Omental fat pad (tissue), 4 donors: ENCODE measurements at places on chromosomes 7 and 10. TPM values are rescaled to one million over a fixed set of nuclear protein-coding genes. Genes with fewer than 3 reads are reported as not detected.

DNA sequence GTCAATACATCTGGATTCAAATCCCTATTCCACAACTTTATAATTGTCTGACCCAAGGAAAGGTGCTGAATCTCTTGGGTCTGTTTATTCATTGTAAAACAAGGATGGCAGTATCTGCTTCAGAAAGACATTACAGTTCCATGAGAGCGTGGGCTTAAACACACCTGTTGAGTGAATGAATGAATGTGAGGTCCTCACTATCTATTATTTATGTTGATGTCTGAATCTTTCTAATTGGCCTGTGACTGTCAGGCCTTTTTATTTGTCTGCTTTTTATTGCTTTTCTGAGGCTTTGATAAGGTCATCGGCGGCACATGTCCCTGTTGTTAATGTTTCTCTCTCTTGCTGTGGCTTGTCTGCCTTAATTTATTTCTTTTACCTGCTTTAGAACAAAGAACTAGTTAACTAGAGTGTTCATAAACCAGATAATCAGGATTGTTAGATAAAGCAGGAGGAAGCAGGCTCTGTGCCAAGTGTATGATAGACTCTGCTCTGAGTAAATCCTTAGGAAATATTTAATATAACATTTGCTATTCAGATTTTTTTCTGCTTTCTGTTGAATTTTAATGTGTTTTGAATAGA lies 42.3 kb upstream of the CYCS start:
- no peak for DNase-seq

Gene HGF
- total RNA-seq = 4.8 TPM

Gene GPR37
- 0.84 TPM for total RNA-seq

- DNase-seq = no peak
Observed at GRCh38 chr10:78342827-78343653, 309.4 kb downstream of the RPS24 start.

GRCh38 chr10:30036811-30037210 lies 22.6 kb downstream of the JCAD start:
- DNase-seq = no peak

Gene PRKCQ
- total RNA-seq = 0.79 TPM

DNA sequence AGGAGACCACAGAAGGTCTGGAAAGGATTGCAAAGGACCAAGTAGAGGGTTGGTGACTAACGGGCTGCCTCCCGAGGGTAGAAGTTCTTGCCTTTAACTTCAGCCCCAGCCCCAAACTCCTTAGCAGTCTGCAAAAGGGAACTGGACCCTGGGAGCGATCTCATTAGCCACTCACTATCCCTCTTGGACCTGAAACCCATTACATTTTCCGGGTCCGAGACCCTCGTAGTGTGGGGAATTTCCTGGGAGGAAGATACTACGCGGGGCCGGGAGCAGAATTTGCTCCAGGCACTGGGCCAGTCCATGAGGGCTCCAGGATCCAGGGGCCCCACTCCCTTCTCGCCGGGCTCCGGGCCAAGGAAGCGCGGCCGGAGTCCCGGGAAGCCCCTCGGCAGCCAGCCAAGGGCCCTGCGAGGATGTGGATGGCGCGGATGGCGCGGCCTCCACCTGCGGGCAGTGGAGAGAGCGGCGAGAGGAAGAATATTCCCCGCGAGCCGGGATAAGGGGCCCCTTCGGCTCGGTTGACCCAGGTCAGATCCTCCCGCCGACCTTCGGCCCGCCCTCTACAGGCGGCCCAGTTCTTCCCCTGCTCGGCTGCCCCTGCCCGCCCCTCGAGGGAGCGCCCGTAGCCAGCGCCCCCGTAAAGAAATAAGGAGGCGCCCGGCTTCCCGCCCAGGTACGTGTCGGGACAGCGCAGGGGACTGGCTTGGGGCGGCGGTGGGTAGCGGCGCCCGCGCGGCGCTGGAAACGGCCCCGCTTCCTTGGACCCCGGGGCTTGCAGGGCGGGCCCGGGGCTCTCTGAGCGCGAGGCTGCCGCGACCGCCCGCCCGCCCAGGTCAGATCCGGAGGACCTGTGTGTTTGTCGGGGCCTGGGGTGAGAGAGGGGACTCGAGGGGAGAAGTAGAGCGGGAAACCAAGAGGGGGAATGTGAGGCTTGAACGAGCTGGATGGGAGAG lies at the start of gene MYO3A:
MYO3A (plus strand) TSS at position 577 of the 956 bp plus-strand sequence. CDS start 17,882 bp downstream, outside the sequence.
- no peak for DNase-seq

GRCh38 chr7:140541513-140542227 lies 62.4 kb upstream of the MKRN1 start:
- DNase-seq = no peak
